ENCODE measurements at places on chromosomes 13 and 19.

DNA sequence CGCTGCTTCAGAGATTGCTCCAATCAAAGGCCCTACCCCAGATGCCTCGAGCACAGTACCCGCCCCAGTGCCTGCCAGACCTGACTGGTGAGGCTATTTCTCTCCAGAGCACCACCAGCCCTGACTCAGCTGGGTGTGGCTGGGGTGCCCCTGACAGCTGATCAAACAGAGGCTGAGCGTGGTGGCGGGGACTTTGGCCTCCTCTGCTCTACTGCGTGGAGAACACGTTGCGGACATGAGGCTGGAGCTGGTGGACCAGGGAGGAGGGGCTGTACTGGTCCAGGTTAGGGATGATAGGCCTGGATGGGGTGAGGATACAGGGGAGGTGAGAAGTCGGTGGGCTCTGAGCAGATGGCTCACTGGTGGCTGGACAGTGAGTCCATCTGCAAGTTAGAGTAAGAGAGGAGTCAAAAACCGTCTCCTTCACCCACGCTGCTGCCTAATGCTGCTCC, 3.5 kb upstream of the DOCK6 start:
- DNase-seq, result no peak

DNA sequence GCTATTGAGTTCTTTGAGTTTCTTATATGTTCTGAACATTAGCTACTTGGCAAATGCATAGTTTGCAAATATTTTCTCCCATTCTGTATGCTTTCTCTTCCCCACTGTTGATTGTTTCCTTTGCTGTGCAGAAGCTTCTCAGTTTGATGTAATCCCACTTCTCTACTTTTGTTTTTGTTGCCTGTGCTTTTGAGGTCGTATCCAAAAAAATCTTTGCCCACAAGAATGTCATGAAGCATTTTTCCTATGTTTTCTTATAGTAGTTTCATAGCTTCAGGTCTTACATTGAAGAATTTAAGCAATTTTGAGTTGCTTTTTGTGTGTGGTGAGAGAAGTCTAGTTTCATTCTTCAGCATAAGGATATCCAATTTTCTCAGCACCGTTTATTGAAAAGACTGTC, 536.7 kb upstream of the ARGLU1 start:
- DNase-seq, result no peak

DNA sequence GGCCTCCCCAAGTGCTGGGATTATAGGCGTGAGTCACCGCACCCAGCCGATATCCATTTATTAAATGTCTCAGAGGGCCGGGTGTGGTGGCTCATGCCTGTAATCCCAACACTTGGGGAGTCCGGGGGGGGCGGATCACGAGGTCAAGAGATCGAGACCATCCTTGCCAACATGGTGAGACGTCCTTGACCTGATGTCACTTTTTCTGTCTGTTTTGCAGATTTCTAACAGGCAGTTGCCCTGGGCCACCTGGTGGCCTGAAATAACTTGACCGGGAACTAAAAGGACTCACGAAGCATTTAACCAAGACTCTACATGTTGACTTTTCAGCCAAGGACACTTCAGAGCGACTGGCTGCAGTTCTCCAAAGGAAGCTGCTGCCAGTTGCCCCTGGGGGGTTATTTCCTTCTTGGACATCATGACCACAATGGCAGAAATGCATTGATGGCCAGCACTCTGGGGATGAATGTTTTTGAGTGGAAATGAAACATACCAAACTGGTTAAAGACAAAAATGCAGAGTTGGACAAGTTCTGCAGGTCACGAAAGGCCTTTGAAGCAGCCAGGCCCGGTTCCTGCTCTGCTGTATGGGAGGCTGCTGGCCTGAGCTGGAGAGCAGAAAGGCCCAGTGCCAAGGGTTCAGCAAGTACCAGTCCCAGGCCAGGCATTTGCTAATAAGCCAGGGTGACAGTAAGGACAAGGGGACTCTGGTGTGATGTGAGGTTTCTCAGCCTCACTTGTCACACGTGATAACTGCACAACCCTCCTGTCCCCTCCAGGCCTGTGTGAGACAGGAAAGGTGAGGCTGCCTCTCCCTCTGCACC, 8.3 kb downstream of the ZNF837 start:
- DNase-seq, result no peak

GRCh38 chr13:21076253-21076652, 14.9 kb upstream of the LATS2 start:
- no peak for DNase-seq

DNA sequence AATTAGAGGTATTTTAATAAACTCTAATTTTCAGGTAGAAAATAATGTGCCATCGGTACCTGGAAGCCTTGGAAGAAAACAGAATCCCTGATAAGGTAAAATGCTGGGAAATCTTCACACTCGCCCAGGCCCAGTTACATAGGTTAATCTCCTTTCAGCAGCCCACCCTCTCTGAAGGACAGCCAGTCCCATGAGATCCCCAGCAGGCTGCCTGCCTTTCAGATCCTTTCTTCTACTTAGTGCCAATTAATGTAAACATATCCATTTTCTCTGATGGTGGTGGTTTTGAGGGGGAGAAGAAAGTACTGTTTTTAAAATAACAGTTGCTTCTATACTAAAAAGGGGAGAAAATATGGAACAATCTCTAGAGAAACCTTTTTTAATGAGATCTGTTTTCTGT, 12.2 kb downstream of the SMAD9 start:
- no peak for DNase-seq

- no peak for DNase-seq
These were observed 2.6 kb upstream of the ZNF175 start for GRCh38 chr19:51568456-51568855.

DNA sequence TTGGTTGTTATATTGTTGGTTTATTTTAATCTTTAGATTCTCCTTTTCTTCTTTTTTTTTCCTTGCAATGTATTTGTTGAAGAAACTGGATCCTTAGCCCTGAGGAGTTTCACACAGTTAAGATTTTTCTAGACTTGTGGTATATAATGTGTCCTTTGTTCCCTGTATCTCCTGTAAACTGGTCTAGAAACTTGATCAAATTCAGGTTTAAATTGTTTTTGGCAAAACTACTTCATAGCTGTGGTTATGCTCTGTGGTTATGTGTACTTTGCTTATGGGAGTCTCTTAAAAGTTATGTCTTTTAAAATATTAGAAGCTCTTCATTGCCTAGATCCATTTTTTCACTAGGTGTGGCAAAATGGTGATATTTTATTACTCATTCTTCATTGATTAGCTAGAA, 3.7 kb upstream of the MTRF1 start:
- no peak for DNase-seq

- DNase-seq, result no peak
These were observed 30.7 kb downstream of the NFIX start for GRCh38 chr19:13025819-13026456.

- no peak for DNase-seq
These were observed 3.8 kb downstream of the GJB2 start for GRCh38 chr13:20188667-20189553.

GRCh38 chr19:33225458-33225926, at the start of gene SLC7A10:
Gene SLC7A10 (minus strand): TSS chr19:33225850. CDS start chr19:33225703, 147 bp downstream.
- no peak for DNase-seq

DNA sequence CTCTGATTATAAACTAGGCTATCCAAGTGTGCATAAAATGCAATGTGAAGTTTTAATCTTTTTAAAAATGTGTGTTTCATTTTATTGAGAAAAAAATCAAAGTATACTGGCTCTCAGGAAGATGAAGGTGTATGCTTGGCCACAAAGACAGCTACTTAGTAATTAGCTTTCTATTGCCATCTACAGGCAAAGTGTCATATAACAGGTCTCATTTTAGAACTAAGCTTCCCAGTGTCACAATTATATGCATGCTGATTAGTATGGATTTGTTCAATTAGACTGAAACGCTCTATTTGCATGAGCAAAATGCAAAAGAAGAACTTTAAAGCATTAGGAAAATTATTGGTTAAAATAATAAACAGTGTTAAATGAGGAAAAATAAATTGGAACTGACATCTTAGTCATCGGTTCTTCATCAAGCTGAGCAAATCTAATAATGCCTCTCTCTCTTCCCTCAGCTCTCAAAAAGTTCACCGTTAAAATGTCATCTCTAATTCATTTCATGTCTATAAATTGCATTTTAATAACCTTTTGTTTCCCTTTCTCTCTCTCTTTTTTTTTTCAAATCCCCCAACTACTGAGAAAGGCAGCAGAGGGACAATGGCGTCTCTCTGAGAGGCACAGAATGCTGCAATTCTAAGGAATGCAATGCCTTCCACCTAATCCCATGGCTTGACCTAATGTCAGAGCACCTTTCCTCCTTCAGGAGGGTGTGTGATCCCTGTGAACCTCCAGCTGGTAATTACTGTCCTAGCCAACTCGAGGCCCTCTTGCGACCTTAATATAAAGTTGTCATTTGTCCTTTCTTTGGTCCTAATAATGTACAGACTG, 313.1 kb upstream of the MAB21L1 start:
- no peak for DNase-seq

Measured in stimulated activated CD8-positive, alpha-beta memory T cell treated with anti-CD3 and anti-CD28 coated beads, Interleukin-2, amount 100 ng/mL, for 1 hour (primary cell).